ENCODE measurements at places on chromosomes 7 and 10.

GRCh38 chr10:19302117-19302516 is 253.5 kb downstream of the MALRD1 start:
- no peaks in the 10 kb centered on the region for H3K36me3 ChIP-seq
- H3K4me1 ChIP-seq: no peaks in the 10 kb centered on the region
- H3K4me3 ChIP-seq: no peak overlapping the region
- H3K27ac ChIP-seq: no peak overlapping the region

DNA sequence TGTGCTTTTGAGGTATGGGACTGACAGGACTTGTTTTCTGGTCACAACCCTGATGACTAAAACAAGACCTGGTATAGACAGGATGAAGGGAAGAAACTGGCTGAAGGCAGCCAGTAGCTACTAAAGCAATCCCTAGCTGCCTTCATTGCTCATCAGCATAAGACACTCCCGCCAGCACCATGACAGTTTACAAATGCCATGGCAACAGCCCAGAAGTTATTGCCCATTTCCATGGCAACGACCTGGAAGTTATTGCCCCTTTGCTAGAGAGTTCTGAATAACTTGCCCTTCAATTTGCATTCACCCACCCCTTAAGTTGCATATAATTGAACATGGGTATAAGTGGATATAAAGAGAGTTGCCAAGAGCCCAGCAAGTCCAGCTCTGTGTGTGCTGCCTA is 169.6 kb upstream of the FAM171A1 start:
- H3K27me3 ChIP-seq: no peaks in the 10 kb centered on the region
- no peaks in the 10 kb centered on the region for H3K4me1 ChIP-seq
- DNase-seq: no peak

DNA sequence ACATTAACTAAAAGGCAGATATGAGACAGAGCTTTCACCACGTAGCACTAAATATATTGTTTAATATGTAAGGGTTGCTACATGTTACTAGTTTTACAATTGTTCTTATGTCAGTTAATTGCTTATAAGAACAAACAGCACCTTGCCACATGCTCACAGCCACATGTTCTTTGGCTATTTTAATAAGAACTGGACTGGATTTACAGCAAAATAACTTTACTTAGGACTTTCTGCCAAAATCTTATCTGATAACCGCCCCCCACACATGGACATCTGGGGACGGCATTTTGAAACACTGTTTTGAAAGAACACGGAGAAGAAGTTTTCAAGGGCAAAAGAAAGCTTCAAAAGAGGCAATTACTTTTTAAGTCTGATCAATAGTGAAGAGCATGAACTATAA is 45.3 kb downstream of the JAZF1 start:
- peaks cover 1% of the 10 kb centered on the region for H3K36me3 ChIP-seq
- no peak for DNase-seq

DNA sequence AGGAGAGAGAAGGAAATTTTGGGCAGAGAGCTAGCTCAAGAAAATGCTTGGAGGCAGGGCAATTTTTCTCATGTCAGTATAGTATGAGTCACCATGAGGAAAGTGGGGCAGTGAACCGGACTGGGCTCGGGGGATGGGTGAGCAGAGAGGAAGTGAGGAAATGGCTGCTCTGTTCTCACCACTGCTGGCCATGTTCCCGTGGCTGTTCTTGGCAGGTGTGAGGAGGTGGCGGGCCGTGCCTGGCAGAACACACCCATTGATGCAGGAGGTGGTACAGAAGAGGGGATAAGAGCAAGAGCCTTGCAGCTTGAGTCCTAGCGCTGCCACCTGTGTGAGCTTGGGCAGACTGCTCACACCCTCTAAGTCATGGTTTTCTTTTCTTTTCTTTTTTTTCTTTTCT is 304.4 kb upstream of the LYZL1 start:
- no peak overlapping the region for H3K4me3 ChIP-seq
- H3K36me3 ChIP-seq: no peaks in the 10 kb centered on the region
- no peaks in the 10 kb centered on the region for H3K4me1 ChIP-seq
- no peak overlapping the region for H3K27ac ChIP-seq
- no peak for DNase-seq
- no peaks in the 10 kb centered on the region for H3K27me3 ChIP-seq

- no peak overlapping the region for H3K4me3 ChIP-seq
- H3K36me3 ChIP-seq: no peaks in the 10 kb centered on the region
- DNase-seq: no peak
- no peaks in the 10 kb centered on the region for H3K4me1 ChIP-seq
- no peak overlapping the region for H3K27ac ChIP-seq
- H3K27me3 ChIP-seq: peaks cover 11% of the 10 kb centered on the region
These were observed 9.1 kb upstream of the PROSER2 start for GRCh38 chr10:11813855-11814567.

DNA sequence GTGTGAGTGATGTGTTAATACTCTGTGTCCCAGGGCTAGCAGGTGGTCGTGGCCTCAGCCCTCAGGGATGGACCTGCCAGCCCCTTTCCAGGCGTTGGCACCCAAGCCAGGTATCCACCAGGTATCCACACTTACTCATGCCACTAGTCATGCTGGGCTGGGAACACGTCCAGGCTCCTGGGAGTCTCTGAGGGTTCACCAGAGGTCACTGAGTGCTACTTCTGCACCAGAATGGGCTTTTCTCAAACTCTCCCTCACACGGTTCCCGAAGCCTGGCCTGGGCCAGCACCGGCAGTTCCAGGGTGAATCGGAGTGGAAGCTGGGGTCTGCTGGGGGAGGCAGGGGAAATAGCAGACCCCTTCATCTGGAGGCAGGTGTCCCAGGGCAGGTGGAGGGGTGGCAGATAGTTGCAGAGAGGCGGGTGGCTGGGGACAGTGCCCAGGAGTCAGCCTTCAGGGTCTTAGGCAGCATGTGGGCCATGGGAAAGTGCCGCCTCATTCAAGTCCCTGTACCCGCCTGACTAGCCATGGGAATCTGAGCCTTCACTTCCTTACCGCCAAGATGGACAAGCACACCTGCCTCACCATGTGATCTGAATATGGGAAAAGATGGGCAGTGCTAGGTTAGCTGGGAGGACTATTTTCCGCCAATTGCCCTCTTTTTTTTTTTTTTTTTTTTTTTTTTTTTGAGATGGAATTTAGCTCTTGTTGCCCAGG is 95.5 kb upstream of the GTF2I start:
- DNase-seq: no peak
- no peaks in the 10 kb centered on the region for H3K4me1 ChIP-seq
- no peak overlapping the region for H3K4me3 ChIP-seq
- H3K27me3 ChIP-seq: no peaks in the 10 kb centered on the region
- H3K27ac ChIP-seq: no peak overlapping the region

GRCh38 chr10:62617652-62618051 is 186.9 kb upstream of the ADO start:
- H3K27ac ChIP-seq: no peak overlapping the region
- peaks cover 76% of the 10 kb centered on the region for H3K4me1 ChIP-seq
- H3K36me3 ChIP-seq: peaks cover 8% of the 10 kb centered on the region
- peaks cover 12% of the 10 kb centered on the region for H3K27me3 ChIP-seq
- no peak for DNase-seq

- H3K27ac ChIP-seq: no peak overlapping the region
- H3K36me3 ChIP-seq: no peaks in the 10 kb centered on the region
- H3K27me3 ChIP-seq: no peaks in the 10 kb centered on the region
- no peak overlapping the region for H3K4me3 ChIP-seq
These were observed 283.7 kb downstream of the MALRD1 start for GRCh38 chr10:19332304-19332703.

GRCh38 chr7:142053988-142054387 is 57.5 kb upstream of the MGAM2 start:
- no peak overlapping the region for H3K4me3 ChIP-seq
- no peak overlapping the region for H3K27ac ChIP-seq
- DNase-seq: no peak
- H3K36me3 ChIP-seq: no peaks in the 10 kb centered on the region
- no peaks in the 10 kb centered on the region for H3K4me1 ChIP-seq

GRCh38 chr7:31663072-31663471 is 23.9 kb upstream of the PPP1R17 start:
- H3K27me3 ChIP-seq: no peaks in the 10 kb centered on the region
- H3K36me3 ChIP-seq: no peaks in the 10 kb centered on the region
- H3K4me3 ChIP-seq: no peak overlapping the region
- no peaks in the 10 kb centered on the region for H3K4me1 ChIP-seq
- no peak overlapping the region for H3K27ac ChIP-seq

GRCh38 chr7:29771081-29771816 is 35.1 kb upstream of the WIPF3 start:
- H3K4me1 ChIP-seq: no peaks in the 10 kb centered on the region
- no peak for DNase-seq
- no peaks in the 10 kb centered on the region for H3K36me3 ChIP-seq
- no peak overlapping the region for H3K27ac ChIP-seq
- peaks cover 4% of the 10 kb centered on the region for H3K27me3 ChIP-seq

DNA sequence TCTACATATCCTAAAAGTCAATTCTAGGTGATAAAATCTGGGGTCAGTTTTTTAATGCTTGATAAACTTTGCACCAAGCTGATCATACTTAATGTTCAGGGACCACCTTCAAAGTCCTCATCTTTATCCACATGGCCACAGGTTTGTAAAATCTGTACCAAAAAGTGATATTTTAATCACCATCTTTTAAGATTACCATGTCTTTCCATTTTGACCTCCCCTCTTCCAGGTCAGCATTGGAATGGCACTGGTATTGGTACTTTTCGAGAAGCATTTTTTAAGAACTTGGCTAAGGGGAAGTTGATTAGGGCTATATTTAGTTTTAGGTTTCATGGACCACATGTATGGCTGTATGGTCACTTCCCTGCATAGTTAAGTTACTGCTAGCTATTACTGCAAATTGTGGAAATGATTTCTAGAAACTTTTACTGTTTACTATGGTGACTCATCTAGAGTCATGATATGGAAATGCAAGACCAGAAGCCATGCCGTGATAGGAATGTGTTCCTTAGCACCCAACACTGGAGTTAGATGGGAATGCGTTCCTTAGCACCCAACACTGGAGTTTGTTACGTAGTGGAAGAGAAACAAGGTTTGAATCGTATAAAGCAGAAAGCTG is 50.8 kb upstream of the ABLIM1 start:
- H3K27me3 ChIP-seq: peaks cover 18% of the 10 kb centered on the region
- DNase-seq: no peak
- H3K27ac ChIP-seq: no peak overlapping the region
- no peak overlapping the region for H3K4me3 ChIP-seq
- no peaks in the 10 kb centered on the region for H3K4me1 ChIP-seq
- H3K36me3 ChIP-seq: no peaks in the 10 kb centered on the region

- H3K36me3 ChIP-seq: no peaks in the 10 kb centered on the region
- H3K27me3 ChIP-seq: no peaks in the 10 kb centered on the region
- H3K27ac ChIP-seq: peak overlapping the region; percentile 88
- H3K4me1 ChIP-seq: peaks cover 46% of the 10 kb centered on the region
- peak overlapping the region; percentile 61 for H3K4me3 ChIP-seq
These were observed 4.6 kb upstream of the TMEM139 start for GRCh38 chr7:143280160-143280559.

- H3K36me3 ChIP-seq: no peaks in the 10 kb centered on the region
- no peaks in the 10 kb centered on the region for H3K4me1 ChIP-seq
- H3K4me3 ChIP-seq: no peak overlapping the region
These were observed 221.1 kb downstream of the KCNMA1 start for GRCh38 chr10:77416311-77417135.

- no peaks in the 10 kb centered on the region for H3K36me3 ChIP-seq
- no peak overlapping the region for H3K4me3 ChIP-seq
- H3K4me1 ChIP-seq: peaks cover 6% of the 10 kb centered on the region
- DNase-seq: no peak
- H3K27ac ChIP-seq: no peak overlapping the region
- peaks cover 2% of the 10 kb centered on the region for H3K27me3 ChIP-seq
These were observed 46.6 kb downstream of the BPGM start for GRCh38 chr7:134693256-134693655.

GRCh38 chr10:77770081-77770867 is 132.7 kb upstream of the KCNMA1 start:
- H3K4me1 ChIP-seq: no peaks in the 10 kb centered on the region
- no peak for DNase-seq
- no peak overlapping the region for H3K27ac ChIP-seq
- no peaks in the 10 kb centered on the region for H3K36me3 ChIP-seq

GRCh38 chr10:76302961-76303630 is 871.7 kb downstream of the LRMDA start:
- no peak for DNase-seq
- H3K27me3 ChIP-seq: peaks cover 2% of the 10 kb centered on the region
- no peak overlapping the region for H3K27ac ChIP-seq
- H3K4me1 ChIP-seq: no peaks in the 10 kb centered on the region

DNA sequence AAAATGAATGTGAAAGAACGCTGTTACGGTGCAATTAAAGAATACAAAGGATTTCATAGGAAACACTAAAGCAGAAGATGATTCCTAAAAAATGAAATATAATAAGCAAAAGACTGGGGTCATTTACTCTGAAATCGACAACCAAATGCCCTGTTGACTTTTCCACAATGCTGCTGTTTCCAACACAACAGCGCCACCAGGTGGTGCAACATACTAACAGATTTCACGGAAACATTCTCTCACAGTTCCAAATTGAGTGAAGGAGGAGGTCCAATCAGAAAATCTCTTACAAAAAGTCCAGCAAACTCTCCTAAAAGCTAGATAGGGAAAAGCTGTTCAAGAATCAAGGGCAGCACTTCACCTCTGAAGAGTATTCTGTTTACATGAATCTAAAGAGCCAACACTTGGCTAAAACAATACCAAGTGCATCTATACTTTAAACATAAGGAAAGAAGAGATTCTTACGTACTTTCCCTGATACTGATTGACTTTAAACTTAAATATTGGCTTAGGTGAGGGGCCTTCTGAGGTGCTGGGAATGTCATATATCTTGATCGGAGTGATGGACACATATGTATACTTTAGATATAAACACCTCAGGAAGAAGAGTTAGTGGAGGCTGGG is 55.9 kb downstream of the UPF2 start:
- peaks cover 11% of the 10 kb centered on the region for H3K36me3 ChIP-seq
- peak; percentile 59 for DNase-seq
- H3K27me3 ChIP-seq: no peaks in the 10 kb centered on the region
- no peak overlapping the region for H3K27ac ChIP-seq
- H3K4me3 ChIP-seq: no peak overlapping the region

DNA sequence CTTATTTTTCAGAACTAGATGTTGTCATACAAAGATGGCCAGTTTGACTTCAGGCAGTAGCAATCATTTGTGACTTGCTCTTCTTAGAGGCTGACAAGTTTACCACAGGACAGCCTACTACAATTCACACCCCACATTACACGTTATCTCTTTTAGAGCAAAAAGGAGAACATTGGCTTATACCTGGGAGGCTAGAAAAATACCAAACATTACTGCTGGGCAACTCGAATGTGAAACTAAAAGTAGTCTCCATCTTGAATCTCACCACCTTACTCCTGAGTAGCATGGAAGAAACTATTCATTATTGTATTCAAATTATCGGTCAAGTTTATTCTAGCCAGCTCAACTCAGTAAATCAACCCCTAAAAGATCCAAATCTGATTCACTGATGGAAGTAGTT is 90.7 kb upstream of the TMEM26 start:
- no peaks in the 10 kb centered on the region for H3K4me1 ChIP-seq
- H3K36me3 ChIP-seq: no peaks in the 10 kb centered on the region

- peaks cover 2% of the 10 kb centered on the region for H3K27me3 ChIP-seq
- peak; percentile 90 for DNase-seq
- peaks cover 22% of the 10 kb centered on the region for H3K36me3 ChIP-seq
- H3K4me3 ChIP-seq: peak overlapping the region; percentile 84
- peak overlapping the region; percentile 87 for H3K27ac ChIP-seq
- peaks cover 55% of the 10 kb centered on the region for H3K4me1 ChIP-seq
These were observed 270.3 kb downstream of the ELFN1 start for GRCh38 chr7:1940402-1940786.

GRCh38 chr10:60818134-60818770 is 40.0 kb downstream of the CDK1 start:
- no peak overlapping the region for H3K27ac ChIP-seq
- H3K36me3 ChIP-seq: no peaks in the 10 kb centered on the region
- H3K27me3 ChIP-seq: peaks cover 17% of the 10 kb centered on the region
- H3K4me1 ChIP-seq: peaks cover 9% of the 10 kb centered on the region
- DNase-seq: no peak

All from activated T-helper 1 cell treated with anti-CD3 and anti-CD28 coated beads, Interleukin-12 subunit alpha, Interleukin-12 subunit beta, Interleukin-2, Interleukin-4 antibody, amounts not matched to agents 30 ng/mL and 10 ng/mL and 1 ng/mL, durations not matched to agents 14 hours and 24 hours and 36 hours (primary cell).